Effector memory CD8-positive, alpha-beta T cell (primary cell): ENCODE measurements at places on chromosomes 3 and 15.

DNA sequence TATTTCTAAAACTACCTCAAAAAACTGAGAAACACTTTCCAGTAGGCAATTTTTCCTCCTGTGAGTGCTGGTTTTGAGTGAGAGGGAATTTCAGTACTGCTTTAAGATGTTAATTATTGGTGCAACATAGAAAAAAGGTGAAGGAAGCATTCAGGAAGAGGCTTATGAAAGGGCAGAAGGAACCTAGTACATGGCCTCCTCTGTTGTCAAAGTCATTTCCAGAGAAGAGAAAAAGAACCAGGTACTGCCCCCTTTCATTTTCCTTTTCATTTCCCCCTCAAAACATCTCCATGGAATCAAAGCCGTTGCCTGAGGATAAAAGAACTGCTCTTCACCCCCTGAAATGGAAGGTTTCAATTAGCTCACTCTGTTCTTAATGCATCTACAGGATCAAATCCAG, 19.8 kb downstream of the RARRES1 start:
- no peak for DNase-seq

GRCh38 chr3:130789782-130790322, 43.2 kb upstream of the PIK3R4 start:
- DNase-seq, result no peak

GRCh38 chr15:65396283-65396964, 18.6 kb upstream of the IGDCC3 start:
- DNase-seq, result no peak

- DNase-seq, result no peak
These were observed 146.2 kb upstream of the ZBTB20 start for GRCh38 chr3:115293321-115293720.

GRCh38 chr3:47747558-47747957, 34.1 kb downstream of the SMARCC1 start:
- DNase-seq, result no peak

- DNase-seq, result no peak
These were observed 48.7 kb downstream of the CHSY1 start for GRCh38 chr15:101203029-101203573.

- DNase-seq, result no peak
These were observed 491.1 kb upstream of the NR2F2 start for GRCh38 chr15:95839367-95839782.

GRCh38 chr3:192875971-192876565, 41.6 kb downstream of the MB21D2 start:
- no peak for DNase-seq

DNA sequence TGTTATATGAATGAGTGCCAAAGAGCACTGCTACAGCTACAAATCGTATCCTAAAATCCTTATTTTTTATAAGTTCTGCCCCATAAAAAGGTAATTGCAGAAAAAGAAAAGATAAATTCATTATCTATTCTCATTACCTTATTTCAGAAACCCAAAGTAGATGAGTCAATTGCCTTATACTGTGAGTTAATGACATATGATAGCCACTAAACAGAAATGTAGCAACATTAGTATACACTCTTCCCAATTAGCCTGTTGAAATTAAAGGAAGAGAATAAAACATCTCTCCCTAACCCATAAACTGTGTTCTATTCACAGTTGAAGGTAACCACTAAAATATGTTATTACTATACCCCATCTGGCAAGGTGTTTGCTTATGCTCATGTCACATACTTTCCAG, 11.0 kb downstream of the TBL1XR1 start:
- DNase-seq, result no peak

GRCh38 chr3:171056528-171056927, 30.0 kb upstream of the SLC2A2 start:
- DNase-seq, result no peak

GRCh38 chr3:36972163-36972562, 20.8 kb downstream of the EPM2AIP1 start:
- DNase-seq, result no peak

- no peak for DNase-seq
These were observed 21.7 kb downstream of the CSNK1G1 start for GRCh38 chr15:64333986-64334929.

GRCh38 chr3:41158947-41159346, 40.4 kb upstream of the CTNNB1 start:
- no peak for DNase-seq

DNA sequence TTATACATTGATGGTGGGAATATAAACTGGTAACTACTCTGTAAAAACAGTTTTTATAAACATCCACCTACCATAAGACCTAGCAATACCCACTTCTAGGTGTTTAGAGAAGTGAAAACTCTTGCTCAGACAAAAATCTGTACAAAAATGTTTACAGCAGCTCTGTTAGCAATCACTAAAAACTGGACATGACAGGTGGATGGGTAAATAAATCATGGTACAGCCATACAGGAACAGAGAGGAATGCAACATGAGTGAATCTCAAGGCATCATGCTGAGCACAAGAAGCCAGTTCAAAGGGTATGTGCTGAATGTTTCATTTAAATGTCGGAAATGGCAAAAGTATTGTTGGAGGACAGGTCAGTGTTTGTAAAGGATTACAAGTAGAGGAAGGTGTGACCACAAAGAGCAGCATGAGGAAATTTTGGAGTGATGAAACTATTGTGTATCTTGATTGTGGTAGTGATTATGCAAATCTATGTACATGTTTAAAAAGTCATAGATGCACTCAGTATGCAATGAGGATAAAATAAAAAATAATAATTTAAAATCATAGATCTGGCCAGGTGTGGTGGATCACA, 2.8 kb upstream of the RNU5A-1 start:
- no peak for DNase-seq

GRCh38 chr15:49279521-49280456, 109.7 kb downstream of the GALK2 start:
- DNase-seq, result no peak

DNA sequence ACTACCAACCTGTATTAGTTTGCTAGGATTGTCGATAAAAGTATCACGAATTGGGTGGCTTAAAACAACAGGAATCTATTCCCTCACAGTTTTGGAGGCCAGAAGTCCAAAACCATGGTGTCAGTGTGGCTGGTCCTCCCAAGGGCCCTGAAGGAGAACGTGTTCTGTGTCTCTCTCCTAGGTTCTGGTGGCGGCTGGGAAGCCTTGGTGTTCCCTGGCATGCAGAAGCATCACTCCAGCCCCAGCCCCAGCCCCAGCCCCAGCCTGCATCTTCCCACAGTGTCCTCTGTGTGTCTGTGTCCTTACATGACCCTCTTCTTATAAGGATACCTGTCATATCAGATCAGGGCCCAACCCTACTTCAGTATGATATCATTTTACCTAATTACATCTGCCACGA, 272.5 kb upstream of the LYSMD4 start:
- DNase-seq, result no peak

- DNase-seq, result no peak
These were observed 151.1 kb downstream of the SAMMSON start for GRCh38 chr3:70150599-70150998.

DNA sequence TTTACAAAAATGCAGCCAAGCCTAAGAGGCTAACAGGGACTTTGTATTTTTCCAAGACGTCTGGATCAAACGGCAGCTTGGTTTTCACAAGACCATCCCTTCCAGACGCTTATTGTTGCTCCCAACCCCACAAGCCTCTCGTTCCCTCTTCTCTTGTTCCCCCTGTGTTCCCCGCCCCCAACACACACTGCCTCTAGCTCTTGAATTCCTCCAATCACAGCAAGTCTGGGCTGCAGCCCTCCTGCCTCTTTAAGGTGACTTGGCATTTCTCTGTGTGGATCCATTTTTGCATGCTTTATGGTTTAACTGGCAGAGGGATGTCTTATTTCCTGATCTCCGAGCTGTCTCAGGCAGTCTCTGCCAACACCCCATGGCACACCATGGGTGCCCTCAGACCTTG, 182.2 kb downstream of the ABHD5 start:
- DNase-seq, result no peak

DNA sequence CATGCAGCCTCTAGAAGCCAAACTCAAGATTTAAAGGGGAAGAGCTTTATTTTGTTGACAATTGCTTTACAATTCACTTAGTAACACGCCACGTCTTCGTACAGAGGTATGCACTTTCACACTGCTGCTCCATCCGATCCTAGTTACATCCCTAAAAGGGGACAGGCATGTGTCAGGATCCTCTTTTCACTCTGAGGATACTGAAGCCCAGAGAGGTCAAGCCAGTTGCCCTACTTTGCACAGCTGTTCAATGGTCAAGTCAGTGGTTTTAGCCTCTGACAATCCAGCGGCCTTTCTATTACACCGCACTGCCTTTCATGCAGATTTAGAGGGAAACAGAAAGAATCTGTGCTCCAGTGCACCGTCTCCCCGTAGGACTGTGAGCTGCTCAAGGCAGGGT, 44.9 kb upstream of the CHRNB4 start:
- no peak for DNase-seq

DNA sequence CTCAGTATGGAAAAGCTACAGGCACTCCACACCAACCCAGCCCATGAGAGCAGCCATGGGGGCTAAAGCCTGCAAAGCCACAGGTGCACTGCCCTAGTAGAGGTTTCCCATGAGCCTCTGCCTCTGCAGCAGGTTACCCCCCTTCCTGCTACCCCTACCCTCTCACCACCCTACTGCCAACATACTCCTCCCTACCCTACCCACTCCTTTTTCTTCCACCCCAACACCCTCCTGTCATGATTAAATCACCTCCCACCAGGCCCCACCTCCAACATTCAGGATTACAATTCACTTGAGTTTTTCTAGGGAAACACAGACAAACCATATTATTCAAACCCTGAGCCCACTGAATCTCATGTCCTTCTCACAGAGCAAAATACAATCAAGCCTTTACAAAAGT, 88.4 kb downstream of the LMLN start:
- DNase-seq, result no peak

DNA sequence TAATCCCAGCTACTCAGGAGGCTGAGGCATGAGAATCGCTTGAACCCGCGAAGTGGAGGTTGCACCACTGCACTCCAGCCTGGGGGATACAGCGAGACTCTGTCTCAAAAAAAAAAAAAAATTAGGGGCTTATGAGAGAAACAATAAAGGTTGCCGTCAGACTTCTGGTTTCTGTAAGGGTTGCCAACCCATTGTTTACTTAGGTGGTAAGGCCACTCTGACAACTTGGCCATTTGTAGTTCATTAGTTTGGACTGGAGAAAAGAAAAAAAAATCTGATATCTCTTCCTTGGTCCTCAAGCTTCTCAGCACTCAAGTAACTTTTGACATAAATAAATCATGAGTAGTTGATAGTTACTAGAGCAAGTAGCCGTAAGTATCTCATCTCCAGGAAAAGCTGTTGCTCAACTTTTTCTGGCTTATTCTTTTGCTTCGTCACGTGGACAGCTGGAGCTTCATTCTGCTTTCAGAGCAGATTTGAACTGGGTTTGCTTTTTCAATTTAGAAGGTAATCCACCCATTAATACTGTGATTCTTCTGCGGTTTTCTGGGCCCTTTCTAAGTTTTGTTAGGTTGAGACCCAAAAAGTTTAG, 9.4 kb downstream of the SNX1 start:
- DNase-seq, result no peak

DNA sequence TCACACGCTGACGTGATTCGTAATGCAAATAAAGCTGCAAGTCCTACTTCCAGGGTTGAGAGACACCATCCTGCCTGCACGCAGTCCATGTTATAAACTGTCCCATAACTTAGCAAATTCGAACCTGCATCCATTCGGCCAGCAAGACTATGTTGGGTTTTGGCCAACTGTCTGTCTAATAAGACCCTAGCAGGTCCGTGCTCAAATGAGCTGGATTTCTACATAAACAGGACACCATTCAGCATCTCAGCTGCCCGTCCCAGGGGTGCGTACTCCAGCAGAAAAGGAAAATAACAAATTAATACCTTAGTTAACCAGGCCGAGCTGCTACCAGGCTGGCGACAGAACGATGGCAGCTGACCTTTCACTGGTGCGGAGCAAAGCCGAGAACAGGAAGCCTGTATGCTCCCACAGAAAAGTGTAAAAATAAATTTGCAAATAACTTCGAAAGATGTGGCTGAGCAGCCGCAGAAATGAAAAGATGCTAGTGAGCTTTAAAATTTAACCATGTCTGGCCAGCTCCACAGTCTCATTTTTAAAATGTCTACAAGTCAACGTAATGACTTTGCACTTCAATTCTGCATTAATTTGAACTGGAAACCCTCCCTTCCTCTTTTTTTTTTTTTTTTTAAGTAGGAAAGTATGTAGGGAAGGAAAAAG, 97.1 kb upstream of the SNRPA1 start:
- no peak for DNase-seq

DNA sequence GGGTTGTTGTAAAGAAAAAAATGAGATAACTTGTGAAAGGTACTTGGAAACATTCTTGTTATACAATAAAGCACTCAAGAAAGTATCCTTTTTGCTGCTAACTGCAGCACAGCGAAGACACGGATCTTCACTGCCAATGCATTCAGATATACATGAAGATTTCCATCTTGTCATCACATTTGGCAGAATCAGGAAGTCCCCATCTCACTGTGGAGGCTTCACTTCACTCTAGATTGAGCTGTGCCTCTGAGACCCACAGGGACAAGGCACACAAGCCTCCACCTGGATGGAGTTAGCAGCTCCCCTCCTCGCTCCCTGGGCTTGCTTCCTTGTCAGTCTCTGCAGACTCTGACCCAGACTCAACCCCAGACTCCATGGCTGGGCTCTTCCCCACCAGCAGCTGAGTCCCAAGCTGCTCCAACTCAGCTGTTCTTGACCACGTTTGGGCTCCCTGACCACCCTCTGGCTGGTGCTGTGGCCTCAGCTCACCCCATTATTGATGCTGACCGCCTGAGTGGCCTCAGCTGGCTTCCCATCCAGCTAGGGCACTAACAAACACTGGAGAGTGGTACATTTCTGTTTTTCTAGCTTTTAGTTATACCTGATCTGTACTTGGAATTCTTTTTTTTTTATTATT, 45.4 kb upstream of the SMAD3 start:
- no peak for DNase-seq

DNA sequence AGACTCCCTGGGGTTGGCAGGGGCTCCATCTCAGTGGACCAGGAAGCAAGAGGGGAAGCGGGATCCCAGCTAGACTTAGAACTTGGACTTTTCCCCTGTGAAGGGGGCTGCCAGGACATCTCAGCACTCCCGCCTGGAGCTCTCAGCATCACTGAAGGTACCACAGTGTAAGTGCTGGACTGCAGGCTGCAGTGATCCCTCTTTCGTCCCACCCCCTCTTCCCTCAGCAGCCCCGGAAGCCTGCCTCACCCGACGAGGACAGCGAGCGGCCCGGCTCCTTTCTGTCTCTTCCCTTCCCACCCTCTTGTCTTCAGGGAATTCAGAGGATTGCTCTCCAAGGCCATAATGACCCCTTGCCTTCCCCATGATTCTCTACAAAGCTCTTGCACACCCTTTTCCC, 94.4 kb downstream of the ANP32A start:
- no peak for DNase-seq

GRCh38 chr15:84929795-84930603, 45.5 kb downstream of the SLC28A1 start:
- no peak for DNase-seq

- no peak for DNase-seq
These were observed 61.3 kb downstream of the SMAD3 start for GRCh38 chr15:67126551-67127330.

GRCh38 chr15:64524778-64525177, 64.4 kb downstream of the ZNF609 start:
- DNase-seq, result no peak

DNA sequence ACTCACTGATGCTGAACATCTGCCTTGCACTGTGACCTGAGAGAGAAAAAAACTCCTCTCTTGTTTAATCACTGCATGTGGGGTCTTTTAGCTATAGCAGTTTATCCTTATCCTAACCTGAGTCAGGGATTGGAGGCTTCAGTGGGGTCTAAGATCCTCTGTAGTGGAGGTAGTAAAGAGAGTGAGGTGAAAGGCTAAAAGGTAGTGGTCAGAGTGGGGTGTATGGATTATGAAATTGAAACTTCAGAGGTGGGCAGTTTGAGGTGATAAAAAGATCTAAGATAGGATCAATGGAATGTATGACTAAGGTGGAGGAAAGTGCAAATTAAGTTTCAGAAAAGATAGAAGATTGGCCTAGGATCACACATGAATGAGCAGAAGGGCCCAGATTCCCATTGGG, 36.5 kb downstream of the DET1 start:
- DNase-seq, result no peak
